ENCODE measurements at places on chromosomes 13 and 19.

DNA sequence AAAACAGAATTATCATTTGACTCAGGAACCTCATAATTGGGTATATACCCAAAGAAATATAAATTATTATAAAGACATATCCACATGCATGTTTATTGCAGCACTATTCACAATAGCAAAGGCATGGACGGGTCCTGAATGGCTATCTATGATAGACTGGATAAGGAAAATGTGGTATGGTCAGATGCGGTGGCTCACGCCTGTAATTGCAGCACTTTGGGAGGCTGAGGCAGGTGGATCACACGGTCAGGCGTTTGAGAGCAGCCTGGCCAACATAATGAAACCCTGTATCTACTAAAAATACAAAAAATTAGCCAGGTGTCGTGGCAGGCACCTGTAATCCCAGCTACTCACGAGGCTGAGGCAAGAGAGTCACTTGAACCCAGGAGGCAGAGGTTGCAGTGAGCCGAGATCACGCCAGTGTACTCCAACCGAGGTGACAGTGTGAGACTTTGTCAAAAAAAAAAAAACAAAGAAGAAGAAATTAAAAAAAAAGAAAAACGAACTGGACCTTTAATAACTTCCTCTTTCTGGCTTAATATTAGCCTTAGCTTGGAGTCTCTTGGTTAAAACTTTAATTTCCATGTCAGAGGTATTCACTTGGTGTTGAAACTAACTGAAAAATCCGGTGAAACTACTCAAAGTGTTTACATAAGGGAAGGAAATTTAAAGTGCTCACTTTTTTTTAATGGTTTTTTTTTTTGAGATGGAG is 104.4 kb downstream of the ZNF486 start:
- no peak for DNase-seq

DNA sequence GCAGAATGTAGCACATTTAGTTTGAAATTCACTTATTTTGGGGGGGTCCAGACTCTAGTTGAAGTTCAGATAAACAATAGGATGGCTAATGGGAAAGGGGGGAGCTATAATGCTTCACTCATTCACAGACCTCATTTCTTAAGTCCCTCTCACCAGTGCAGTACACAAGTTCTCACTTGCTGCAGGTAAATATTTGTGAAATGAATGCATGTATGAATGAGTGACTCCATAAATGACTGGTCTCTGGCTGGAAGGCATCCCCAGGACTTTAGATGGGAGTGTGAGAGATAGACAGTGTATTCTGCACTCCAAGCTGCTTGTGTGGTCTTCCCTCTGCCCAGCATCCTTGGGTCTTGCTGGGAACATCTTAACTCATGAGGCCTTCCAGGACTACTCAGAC is 169.2 kb downstream of the ZIC5 start:
- no peak for DNase-seq

DNA sequence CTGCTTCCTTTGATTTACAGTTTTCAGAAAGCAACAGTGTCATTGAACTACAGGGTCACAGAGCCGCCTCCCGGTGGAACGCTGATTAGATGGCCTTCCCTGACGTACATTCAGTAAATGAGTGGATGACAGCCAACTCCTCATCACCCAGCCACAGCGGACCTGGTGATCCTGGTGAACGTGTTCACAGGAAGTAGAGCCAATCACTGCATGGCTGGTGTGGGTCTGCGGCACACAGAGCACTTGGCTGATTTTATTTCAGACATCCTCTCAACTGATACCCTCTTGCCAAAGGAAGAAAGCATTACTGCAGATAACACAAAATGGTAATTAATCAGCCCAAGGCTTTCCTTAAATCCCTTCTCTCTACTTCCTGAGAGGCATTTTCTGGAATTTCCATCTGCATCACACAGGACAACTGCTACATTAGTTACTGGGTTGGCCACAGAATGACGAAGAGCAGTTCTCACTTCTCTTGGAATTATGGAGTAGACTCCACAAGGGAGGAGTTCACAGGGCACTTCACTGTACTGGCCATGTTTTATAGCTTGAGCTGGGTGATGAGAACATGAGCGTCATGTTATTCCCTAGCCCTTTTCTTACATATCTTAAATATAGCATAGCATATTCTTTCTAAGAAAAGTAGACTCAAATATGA is 84.0 kb upstream of the SLC7A1 start:
- no peak for DNase-seq

GRCh38 chr13:73335210-73335609 is 276.4 kb downstream of the KLF5 start:
- DNase-seq, result no peak

DNA sequence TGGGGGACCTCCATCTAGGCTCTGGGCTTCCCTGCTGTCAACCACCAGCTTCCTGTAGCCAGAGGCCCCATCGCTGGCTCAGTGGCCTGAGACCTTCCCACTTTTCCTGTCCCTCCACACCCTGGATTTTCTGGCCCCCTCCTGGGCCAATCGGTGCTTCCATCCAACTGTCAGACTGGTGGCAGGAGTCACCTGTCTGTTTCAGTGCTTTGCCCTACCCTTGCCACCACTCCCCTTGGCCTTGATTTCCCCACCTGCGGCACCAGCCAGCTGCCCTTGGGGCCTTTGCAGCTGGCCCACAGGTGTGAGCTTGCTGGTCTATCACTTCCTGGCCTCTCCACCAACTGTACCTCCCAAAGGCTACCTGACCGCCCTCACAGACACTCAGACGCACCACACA is 12.5 kb downstream of the VSIG10L start:
- DNase-seq, result no peak

DNA sequence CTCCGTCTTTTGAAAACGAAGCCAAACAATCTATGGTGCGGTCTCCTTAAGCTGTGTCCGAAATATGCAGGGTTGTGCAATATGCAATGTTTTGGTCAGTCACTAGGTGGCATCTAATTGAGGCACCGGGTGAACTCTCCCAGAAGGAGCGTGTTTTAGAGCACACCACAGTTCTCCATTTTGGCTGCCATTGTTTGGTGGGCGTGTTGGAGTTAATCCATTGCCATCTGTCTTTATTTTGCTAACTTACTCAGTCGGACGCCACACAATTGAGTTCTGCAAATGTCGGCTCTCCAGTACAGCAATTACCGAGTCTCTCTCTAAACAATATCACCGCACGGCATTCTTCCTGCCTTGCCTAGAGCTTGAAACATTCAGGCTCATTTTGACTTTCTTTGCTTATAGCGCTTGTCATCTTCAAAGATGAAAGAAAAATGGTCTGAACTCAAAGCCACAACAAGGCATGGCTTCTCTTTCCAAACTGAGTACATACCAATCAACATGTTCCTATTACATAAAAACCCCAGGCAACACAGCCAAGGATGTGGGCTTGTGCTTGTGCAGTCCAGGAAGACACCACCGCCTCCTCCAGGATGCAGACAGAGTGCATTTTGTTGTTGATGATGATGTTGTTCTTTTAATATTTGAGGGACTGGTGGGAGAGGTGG is 182.0 kb upstream of the SERP2 start:
- peak; percentile 13 for DNase-seq

GRCh38 chr19:35958660-35959039 is 22.5 kb downstream of the LRFN3 start:
- no peak for DNase-seq

DNA sequence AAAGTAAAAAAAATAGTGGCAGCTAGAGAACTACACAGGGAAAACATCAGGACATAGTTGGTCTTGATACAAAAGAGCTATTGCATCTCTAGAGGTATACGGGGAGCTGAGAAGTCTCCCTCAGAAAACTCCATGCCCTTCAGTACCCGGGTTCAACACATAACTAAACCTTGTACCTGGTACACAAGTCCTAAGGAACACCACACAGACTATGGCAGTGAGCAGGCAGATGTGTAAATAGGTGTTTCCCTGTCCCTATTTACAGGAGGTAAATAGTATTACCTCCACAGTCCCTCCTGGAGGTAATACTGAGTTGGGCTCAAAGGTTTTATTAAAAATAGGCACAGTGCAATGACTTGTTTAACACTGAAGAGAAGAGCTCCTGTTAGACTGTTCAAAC is 5.9 kb downstream of the FGF14 start:
- DNase-seq, result no peak

DNA sequence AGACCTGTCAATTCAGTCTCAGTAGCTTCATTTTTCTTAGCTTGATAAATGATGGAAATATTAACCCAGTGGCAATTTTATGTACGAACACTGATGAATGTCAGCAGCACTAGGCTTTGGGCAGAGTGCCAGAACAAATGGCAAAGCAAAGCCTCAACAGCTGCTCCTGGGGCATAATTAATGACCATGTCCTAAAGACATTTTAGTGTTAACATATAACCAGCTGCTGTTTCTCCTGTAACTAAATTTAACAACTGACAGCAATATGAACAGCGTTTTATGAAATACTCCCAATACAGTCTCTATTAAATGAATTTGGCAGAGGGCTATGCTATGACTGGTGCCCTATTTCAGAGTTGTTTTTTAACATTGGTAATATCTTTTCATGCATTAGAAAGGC is 47.1 kb downstream of the ZNF568 start:
- no peak for DNase-seq

DNA sequence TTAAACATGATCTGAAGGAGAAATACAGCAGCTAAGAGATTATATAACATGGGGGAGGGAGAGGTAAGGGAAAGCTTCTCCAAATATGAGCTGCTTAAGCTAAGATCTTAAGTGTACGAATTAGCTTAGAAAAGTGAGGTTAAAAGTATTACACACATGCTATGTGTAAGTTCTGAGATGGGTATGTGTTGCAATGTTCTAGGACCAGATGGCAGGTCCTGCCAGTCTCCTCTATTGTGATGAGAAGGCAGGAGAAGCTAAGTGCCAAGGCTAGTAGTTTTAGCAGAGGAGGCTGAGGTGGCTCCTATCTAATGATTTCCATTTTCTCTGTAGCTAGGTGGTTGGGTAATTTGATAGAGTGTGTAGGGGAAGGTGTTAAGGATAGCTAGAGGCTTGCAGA is 57.6 kb downstream of the MICU2 start:
- DNase-seq, result no peak

- no peak for DNase-seq
Observed at GRCh38 chr19:6529351-6529750, 1.5 kb upstream of the TNFSF9 start.

DNA sequence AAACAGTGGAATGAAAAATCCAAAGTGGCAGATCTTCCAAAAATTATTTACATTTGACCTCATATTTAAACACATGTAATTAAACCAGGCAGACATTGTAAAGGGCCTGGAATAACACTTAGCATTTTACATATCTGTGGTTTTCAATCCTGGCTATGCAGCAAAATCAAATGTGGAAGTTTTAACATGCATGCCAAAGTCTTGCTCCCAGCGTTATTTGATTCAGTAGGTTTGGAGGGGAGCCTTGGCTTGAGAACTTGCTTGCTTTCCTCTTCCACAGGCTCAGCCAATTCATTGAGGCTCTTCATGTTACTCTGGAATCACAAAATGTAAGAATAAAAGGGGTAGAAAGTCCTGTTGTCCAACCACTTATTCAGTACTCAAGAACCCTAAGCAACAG is 42.5 kb upstream of the INTS6 start:
- no peak for DNase-seq

DNA sequence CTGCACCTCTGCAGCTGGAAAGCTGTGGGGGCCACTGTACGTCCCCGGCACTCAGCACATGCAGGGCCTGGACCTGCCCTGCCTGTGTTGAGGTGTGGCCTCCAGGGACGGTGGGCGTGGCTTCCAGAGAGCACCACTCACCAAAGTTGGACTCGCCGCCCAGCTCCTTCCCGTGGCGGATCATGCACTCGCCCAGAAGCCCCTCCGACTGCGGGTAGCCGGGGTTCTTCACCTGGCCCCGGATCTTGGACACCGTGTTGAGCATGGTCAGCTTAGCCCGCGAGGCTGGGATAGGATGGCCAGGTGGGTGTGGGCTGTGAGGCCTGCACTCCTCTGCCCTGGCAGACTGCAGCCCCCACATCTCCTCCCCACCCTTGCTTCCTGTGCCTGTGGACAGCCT is 22.0 kb downstream of the MPND start:
- no peak for DNase-seq

DNA sequence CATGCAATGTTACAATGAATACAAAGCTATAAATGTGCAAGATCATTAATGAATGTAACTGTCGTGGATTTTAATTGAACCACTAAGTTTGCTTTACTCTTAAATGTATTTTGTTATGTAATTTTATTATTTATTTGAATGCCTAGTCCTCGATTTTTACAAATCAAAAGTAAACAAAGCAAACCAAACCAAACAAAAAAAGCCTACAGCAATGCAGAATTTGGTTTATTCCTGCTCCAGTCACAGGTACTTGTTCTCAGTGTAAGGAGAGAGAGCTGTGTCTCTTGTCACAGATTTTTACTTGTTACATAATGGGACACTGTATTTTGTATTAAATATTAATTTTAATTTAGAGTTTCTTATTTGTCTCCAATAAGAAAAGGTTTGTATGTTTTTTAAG is 584.3 kb upstream of the SLITRK6 start:
- no peak for DNase-seq

- DNase-seq, result no peak
Observed at GRCh38 chr19:2494084-2494446, 18.1 kb downstream of the GADD45B start.

GRCh38 chr13:28357911-28358433 is 137.0 kb downstream of the FLT1 start:
- DNase-seq, result no peak
